ENCODE measurements at places on chromosomes 3 and 15.

GRCh38 chr3:50585919-50586762, 16.8 kb downstream of the HEMK1 start:
- DNase-seq, result no peak

DNA sequence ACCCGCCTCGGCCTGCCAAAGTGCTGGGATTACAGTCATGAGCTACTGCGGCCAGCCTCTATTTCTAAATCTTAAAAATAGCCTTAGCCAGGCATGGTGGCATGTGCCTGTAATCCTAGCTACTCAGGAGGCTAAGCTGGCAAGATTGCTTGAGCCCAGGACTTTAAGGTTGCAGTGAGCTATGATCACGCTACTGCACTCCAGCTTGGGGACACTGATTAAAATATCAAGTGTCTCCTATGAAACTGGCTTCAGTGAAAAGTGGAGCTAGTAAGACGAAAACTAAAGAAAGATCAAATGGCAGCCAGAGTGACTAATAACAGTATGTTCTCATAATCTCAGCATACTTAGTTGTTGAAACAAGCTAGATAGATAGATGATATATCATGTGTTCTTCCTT, 112.5 kb downstream of the STT3B start:
- DNase-seq, result no peak

DNA sequence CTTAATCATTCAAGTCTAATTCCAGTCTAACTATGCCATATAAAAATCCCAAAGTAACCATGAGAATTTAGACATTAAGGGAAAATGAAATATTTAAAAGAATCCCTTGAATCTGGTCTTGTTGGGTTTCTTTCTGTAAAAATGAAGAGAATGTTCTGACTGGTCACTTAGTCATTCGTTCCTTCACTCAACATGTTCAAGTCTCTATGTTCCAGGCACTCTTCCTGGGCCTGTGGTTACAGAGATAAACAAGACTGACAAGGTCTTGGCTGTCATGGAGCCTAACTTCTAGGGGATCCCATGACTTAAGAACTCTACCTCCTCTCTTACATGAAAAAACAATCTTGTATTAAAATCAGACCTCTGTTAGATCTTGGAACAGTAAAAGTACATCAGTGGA, 638.6 kb upstream of the TBL1XR1 start:
- DNase-seq, result no peak

GRCh38 chr3:171804618-171805389, 5.5 kb downstream of the PLD1 start:
- no peak for DNase-seq

- no peak for DNase-seq
Observed at GRCh38 chr3:58150810-58151199, 60.0 kb downstream of the DNASE1L3 start.

DNA sequence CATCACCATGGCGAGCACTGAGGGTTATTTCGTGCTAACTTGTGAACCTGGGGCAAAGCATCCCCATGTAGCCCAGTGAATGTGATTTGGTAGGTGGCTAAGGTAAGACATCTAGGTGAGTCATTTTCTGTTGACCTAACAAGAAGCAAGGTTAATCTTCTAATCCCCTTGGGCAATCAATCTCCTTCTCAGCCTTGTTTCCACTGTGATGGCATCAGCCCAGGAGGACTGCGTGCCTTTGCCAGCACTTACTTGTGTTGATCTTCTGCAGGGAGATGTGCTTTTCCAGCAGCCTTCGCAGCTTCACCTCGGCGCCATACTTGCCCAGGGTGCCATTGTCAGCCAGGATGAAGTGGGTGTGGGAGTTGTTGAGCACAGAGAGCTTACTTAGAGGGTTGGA, 35.7 kb downstream of the TRPM1 start:
- no peak for DNase-seq

DNA sequence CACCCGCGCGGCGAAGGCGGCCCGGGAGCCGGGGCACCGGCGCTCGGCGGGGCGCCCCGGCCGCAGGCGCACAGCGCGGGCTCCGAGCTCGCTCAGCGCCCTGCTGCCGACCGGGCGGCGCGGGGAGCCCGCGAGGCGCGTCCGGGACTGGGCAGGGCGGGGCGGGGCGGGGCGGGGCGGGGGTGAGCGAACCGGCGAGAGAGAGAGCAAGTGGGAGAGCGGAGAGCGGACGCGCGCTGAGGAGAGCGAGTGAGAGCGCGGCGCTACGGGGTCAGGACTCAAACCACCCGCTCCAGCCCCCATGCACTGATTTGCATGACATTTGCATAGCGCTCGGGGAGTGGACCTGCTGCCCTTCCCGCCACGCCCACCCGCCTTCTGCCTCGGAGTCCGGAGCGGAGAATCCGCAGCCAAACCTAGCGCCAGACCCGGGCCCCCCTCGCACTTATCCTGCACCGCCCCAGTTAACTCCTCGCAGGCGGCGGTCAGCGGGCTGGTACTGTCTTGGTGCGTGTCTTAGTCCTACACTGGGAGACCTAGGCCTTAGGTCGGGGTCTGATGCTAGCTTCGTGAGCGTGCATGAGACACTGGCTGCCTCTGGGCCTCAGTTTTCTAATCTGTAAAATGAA, at the start of gene MYLK:
MYLK (minus strand) TSS at position 130 of the 629 bp plus-strand sequence. CDS start 90,491 bp downstream, outside the sequence.
- peak; percentile 95 for DNase-seq

- DNase-seq, result no peak
Observed at GRCh38 chr3:160540551-160540950, 24.8 kb downstream of the KPNA4 start.

GRCh38 chr15:49383266-49383665, 39.8 kb upstream of the FGF7 start:
- DNase-seq, result no peak
